ENCODE measurements at places on chromosomes 7 and 10.

DNA sequence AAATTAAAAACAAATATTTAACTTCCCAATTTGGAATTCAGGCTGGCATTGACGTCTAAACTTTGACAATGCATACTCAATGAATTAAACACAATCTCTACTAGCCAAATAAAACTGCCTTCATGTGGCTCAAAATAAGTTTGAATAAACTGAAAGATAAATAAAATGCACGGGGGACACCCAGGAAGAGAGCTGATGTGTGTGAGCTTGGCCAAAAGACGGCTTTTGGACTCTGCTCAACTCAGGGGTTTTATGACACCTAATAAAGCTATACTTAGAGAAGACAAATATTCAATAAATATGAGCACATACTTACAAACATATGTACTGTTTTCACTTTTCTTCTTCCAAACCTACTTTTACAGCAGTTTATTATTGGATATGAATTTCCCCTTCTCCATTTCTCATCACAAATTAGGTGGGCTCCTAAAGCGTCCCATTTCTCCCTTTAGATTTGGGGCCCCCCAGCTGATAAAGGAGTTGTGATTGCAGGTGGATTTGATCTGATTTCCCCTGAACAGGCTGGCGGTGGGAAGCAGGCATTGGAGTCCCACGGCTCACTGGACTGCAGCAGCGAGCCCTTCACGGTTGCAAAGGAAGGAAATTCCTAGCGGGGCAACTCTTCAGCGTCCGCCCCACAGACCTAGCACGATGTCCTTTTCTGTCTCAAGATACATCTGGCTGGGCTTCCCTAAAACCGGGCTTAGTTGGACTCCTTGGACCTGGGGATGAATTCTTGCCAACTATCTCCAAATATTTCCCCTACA, 79.6 kb downstream of the INSIG1 start:
- no peak for DNase-seq

- no peak for DNase-seq
Observed at GRCh38 chr10:118310822-118311221, 31.3 kb downstream of the FAM204A start.

- no peak for DNase-seq
Observed at GRCh38 chr10:14670551-14671240, 104.0 kb downstream of the FAM107B start.

- DNase-seq: no peak
Observed at GRCh38 chr7:65265933-65266519, 107.6 kb upstream of the ZNF92 start.

GRCh38 chr10:132735341-132735775, 50.6 kb downstream of the NKX6-2 start:
- no peak for DNase-seq

Measured in CD4-positive, alpha-beta memory T cell (primary cell).